CD4-positive, alpha-beta T cell treated with Interleukin-17A for 4 hours (primary cell): ENCODE measurements at places on chromosomes 1 and 21.

DNA sequence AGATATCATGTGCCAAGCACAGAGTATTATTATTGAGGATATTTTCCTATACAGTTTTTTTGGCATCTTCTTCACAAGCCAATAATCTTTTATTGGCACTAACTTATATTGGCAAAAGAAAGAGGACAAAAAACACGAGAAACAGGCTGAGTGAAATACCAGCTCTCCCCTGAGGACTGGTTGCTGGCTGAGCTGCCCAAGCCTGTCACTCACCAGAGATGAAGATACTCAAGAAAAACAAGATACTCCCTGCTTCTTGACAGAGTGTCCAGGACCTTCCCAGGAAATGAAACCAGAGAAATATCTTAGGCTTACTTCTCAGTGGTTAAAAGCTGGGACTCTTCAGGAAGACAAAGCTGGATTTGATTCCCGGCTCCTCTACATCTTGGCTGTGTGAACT lies 35.9 kb upstream of the ATP1B1 start:
- no peak for DNase-seq

DNA sequence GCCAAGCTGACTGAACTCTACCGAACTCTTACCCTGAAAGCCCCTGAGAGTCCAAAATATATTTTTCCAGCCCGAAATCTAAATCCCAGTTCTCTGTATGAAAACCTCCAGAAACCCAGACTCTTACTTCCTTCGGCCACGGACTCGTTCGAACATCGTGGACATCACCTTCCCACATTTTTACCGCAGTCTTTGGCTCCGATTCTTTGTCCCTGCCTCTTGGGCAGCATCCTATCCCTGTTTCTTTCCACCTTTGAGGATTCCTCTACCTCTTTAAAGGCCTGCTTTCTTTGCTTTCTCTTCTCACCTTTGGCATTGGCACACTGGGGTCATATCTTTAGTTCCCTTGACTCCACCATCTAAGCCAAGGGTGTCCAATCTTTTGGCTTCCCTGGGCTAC lies 932 bp upstream of the USP24 start:
- no peak for DNase-seq

DNA sequence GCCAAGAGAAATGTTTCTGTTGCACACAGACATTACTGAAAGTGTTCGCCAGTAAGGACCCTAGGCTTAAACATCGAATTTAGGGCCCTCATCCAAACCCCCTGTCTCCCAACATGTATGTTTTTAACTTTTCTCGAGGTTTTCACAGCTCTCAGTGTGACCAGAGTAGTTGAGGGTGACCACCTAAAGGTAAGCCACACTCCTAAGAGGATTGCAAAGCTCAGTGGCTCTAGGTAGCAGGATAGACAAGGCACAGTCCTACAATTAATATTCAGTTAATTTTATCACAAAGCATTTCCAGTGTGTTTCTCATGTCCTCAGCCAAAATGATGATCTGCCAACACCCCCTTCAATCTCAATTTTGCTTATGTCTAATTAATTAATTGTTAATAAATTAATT lies 695 bp upstream of the ALG14 start:
- no peak for DNase-seq

GRCh38 chr1:170735366-170736263 lies 71.7 kb downstream of the PRRX1 start:
- DNase-seq = no peak

GRCh38 chr1:207884266-207885029 lies 26.5 kb downstream of the CD34 start:
- DNase-seq = no peak

DNA sequence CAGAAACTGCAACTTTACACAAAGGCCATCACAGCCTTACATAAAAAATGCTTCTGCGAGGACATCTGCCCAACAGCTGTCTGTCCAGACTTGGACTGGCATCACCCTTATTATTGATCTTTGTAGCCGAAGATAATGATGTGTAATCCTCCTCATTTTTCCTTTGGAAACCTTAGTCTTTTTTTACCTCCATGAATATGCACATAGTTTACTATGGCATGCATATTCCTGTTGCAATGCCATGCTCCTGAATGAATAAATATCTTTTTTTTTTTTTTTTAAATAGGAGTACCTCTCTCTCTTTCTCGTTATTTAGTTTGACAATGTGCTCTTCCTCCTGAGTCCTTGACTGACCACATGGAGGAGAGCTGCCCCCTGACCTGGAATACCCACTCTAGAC lies 409.6 kb upstream of the USP24 start:
- DNase-seq = no peak

- no peak for DNase-seq
These were observed 38.2 kb upstream of the TARDBP start for GRCh38 chr1:10973956-10974881.

DNA sequence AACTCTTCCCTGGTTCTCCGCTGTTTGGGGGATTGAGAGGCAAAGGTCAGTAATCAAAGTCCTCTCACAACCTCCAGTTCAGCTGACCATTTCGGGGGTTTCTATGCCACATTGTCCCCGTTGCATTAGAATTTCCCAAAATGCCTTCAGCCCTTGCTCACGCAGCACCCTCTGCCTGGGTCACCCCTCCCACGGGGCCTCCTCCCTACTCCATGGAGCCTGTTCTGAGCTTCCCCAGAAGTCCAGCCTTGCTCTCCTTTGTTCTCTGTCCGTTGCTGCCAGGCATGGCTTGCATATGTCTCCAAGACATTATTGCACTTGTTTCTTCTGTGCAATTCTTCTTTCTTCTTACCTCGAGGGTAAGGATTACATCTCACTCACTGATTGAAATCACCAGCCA lies 16.5 kb downstream of the DMRTB1 start:
- no peak for DNase-seq

GRCh38 chr1:31667065-31667785 lies 22.5 kb upstream of the PEF1 start:
- no peak for DNase-seq

GRCh38 chr1:221994274-221994698 lies 252.4 kb upstream of the DUSP10 start:
- DNase-seq = no peak

DNA sequence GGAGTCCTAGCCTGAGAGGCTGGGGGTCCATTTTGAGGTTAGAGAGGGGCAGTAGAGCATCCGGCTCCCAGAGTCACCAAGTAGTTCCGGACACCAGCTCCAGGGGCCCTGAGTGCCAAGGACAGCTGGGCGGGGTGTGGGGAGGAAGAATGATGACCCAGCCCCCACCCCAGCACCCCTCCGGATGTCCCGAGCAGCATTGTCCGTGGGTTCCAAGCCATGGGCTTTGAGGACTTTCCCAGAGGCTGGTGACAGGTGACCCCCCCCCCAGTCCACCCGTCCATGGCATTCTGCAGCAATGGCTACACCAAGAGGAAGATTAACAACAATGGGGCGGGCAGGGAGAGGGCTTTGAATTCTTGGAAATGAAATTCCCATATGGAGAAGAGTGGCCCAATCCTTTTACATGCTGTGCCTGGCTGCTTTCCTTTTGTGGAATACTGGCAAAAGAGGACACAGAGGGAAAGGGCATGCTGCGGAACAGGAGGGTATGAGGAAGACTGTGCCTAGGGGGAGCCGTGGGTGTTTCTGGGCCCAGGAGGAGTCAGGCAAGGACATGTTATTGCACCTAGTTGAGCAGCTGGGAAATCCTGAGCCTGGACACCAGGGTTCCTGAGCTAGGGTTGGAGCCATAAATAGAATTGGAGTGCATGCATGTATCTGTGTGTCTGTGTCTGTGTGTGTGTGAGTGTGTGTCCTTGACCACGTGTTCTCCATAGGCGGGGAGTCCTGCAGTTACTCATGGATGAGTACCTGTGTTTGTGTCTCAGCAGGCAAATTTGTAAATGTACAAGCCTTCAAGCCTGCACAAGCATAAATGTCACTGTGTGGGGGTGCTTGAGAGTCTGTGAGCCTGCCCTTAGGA lies 956 bp downstream of the ATP1A2 start:
- no peak for DNase-seq
